GDM1 (cell line): ENCODE measurements at places on chromosomes 12 and 14.
A peak's percentile ranks its signal among the peaks of the same experiment; 100 is the strongest.

DNA sequence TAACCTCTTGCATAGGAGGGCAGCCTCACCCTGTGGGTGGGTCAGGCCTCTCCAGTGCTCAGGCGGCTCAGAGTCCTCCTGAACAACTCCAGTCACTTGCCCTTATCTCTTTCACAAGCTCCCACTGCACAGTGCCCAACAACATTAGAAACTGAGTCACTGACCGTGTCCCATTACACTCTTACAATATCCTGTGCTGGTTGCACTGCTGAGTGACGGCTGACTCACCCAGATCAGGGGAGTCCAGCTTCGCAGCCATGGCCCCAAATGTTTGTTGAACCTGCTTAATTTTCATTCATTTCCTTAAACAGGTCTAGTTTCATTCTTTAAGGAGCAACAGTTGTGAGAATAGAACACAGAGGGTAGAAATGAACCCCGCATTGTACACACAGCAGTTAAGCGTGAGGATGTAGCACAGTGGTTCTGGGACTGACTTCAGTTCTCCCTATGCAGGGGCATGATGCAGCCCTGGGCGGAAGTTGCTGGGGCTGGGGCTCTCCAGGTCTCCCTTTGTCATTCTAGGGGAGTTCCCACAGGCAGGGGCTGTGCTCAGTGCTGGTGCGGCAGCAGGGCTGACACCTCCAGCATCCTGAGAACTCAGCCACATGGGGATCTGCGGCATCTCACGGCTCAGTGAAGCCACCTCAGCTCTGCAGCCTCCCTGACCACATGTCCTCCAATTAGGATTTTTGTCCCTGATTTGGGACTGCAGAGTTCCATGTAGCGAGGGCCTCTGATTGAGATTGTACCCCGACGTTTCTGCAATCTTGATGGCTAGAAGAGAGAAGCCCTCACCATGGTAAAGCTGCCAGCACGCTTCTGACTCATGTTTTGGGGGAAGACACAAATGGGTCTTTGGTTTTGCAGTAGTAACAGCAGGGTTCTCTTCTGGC lies 16.1 kb downstream of the GPR68 start:
- DNase-seq = no peak

DNA sequence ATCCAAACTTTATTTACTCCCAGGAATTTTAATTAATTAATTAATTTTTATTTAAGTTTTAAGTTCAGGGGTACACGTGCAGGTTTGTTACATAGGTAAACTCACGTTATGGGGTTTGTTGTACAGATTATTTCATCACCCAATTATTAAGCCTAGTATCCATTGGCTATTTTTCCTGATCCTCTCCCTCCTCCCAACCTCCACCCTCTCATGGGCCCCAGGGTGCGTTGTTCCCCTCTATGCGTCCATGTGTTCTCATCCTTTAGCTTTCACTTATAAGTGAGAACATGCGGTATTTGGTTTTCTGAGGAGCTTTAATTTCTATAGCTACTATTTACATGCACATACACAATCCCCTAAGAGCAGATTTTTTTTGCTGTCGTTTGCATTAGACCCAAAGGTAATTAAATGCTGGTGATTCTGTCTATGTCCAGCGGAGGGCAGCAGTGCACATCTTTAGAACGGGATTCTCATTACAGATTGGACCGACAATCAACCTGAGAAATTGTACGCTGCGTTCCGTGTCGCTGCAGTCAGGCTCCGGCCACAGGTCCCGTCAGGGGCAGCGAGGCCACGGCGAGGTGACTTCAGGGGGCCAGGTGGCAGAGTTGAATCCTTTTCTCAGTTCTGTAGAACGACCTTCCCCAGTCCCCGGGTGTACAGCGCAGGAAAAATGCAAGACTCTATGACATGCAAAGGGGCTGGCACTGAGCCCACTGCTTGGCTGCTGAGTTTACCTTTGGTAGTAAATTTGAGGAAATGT lies 11.6 kb downstream of the TMEM30B start:
- peak; percentile 56 for DNase-seq

DNA sequence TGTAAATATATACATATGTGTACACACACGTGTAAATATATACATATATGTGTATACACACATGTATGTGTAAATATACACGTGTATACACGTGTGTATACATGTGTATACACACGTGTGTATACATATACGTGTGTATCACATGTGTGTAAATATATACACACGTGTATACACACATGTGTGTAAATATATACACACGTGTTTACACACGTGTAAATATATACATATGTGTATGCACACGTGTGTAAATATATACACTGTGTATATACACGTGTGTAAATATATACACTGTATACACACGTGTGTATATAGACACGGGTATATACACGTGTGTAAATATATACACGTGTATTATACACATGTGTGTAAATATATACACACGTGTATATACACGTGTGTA lies 71.7 kb downstream of the RPAP3 start:
- DNase-seq = no peak

DNA sequence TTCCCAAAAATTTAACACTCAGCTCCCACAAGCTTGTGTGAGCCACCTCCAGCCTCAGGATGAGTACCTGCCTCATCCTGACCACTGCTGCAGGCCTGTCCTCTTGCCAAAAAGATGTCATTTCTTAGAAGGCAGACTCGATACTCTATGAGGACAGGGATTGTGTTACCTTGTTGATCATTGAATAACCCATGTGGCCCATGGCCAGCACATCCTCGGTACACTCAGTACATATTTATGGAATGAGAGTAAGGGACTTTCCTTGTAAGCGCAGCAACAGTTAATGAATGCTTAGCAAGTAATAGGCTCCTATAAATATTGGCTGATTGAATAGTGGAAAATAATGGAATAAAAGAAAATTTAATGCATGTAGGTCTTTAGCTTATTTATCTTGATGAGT lies 15.3 kb upstream of the DGLUCY start:
- DNase-seq = no peak

DNA sequence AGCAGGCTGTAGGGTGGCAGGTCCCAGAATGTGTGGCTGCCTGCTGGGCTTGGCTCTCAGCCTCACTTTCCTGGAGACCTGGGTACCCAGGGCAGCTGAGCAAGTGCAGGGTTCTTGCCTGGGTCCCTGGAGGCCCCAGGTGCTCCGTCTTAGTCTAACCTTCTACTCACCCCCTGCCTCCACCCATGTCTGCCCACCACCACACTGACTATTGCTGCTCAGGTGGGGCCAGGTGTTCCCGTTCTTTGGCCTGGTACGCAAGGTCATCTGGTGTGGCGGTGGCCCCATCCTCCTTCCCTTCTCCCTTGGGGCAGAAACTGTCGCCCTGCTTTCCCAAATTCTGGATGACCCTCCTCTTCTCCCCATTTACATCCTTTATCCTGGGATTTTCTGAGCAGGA lies 319.9 kb downstream of the TMEM121 start:
- DNase-seq = no peak

DNA sequence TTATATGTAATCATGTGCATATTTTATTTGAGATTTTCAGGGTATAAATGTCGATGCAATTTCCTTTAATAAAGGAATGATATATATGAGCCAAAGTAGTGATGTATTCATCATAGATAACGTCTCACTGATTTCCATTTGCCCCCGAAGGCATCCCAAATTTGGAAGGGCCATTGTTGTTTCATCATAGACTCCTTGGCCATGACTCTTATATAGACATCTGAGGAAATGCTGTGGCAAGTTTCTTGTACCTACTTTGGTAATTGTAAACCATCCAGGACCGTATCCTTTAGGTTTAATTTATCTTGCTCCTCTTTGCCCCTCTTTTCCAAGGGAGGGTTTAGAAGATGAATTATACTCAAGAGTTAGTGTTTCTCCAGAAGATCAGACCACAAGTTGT lies 84.7 kb downstream of the SAMD4A start:
- no peak for DNase-seq

- no peak for DNase-seq
Measured at GRCh38 chr14:77554816-77555599, 56.4 kb upstream of the ISM2 start.

GRCh38 chr12:44397631-44398030 lies 478.5 kb downstream of the NELL2 start:
- DNase-seq = no peak

DNA sequence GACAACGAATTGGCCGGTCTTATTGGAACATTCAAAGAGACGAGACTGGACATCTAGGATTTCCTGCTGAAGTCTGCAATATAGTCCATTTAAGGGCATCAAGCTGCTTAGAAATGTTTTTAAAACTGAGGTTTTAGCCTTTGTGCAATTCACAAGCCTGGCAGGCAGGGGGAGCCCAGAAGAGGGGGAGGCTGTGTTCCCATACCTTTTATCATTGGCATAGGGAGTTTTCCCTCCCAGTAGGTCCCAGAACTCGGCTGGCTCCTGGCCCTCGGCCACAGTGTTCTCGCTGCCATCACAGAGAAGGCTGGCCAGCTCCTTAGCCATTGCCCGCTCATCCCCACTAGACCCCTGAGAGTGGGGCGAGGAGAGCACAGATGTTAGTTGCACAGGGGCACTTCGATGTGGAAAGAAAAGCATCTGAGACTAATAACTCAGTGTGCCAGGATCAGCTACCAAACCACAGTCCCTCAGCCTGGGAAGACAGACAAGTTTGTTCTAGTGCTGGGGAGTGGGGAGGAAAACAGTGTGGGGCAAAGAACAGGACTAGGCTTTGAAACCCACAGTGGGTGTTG lies 15.1 kb downstream of the AVIL start:
- no peak for DNase-seq

DNA sequence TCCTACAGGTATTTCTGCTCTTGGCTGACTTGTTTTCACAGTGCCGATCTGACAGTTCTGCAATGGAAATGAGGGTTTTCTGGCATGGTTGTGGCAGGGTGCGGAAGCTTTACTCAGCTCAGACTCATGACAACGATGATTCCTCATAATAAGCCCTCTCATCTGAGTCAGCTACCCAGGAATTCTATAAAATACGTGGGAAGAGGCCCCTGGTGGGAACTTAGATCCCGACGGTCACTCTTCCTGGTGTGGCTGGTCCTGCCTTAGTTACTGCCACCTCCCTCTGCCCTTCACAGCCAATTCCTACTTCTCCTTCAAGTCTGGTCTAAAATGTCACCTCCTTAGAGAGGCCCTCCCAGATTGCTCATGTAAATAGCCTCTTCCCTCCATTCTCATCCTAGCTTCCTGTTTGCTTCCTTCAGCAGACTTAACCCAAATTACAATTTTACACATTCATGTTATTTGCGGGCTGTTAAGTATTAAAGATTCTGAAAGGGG lies 104.2 kb upstream of the MAP1LC3B2 start:
- DNase-seq = no peak

- DNase-seq = no peak
Measured at GRCh38 chr14:101963052-101963451, 1.3 kb upstream of the DYNC1H1 start.

- DNase-seq = peak; percentile 58
Measured at GRCh38 chr12:93183940-93184671, 193.6 kb upstream of the NUDT4 start.

DNA sequence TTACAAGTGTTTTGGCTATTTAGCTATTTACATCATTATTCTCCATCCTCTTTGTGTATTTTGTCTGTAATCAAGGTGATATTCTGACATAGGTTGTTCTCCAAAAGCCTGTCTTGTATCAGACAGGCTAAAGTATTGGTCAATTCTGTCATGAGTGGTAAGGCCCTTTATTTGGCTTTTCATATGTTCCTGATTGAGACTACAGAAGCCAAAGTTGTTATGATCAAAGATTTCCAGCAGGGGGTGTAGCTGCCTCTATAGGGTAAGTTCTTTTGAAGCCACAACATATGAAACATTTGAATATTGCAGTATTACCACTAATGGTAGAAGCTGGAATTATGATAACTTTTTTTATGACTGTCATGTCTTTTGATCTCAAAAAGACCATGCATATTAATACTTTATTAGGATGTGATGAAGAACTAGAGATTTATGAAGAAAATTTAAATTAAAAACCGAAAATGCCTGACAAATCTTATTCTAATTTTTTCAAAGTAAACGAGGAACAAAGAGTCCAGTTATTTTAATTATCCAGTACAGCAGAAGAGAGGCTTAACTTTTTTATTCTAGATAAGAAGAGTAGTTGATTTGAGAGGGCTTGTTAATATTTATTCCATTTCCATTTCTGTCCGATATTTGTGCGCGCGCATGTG lies 3.4 kb upstream of the ARHGAP5 start:
- peak; percentile 45 for DNase-seq

DNA sequence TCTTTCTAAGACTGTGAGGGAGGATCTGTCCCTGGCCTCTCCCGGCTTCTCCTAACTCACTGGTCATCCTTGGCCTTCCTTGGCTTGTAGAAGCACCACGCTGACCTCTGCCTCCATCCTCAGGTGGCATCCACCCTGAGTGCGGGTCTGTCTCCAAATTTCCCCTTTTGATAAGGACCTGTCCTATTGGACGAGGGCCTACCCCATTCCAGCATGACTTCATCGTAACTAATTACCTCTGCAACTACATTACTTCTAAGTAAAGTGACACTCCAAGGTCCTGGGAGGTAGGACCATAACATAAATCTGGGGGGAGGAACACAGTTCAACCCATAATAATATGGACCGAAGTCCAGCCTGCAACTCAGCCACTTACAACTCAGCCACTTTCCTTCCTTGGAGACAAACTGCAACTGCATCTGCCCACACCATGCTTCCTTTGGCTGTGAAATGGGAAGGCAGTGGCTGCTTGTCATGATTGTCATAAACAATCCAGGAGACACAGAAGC lies 229.6 kb upstream of the DIO3 start:
- DNase-seq = no peak

DNA sequence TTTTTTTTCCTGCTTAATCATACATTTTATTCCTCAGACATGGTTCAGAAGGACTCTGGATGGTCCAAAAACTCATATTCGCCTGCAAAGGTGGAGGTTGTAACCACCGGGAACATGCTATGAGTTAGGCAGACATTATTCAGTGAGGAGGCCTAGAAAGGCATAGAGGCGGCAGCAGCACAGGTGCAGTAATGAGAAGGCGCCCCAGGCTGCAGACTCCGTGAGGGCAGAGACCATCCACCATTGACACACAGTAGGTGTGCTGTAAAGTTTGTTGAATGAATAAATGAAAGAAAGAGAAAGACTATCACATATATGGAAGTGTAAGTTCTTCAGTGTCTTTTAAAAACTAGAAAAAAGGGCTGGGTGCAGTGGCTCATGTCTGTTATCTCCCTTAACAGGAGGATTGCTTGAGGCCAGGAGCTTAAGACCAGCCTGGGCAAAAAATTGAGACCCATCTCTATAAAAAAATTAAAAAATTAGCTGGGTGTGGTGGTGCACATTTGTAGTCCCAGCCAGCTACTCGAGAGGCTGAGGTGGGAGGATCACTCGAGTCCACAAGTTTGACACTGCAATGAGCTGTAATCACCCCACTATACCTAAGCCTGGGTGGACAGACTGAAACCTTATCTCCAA lies 34.5 kb upstream of the PTGR2 start:
- no peak for DNase-seq
